AG09309 (cell line): ENCODE measurements at places on chromosomes 11 and 22.

DNA sequence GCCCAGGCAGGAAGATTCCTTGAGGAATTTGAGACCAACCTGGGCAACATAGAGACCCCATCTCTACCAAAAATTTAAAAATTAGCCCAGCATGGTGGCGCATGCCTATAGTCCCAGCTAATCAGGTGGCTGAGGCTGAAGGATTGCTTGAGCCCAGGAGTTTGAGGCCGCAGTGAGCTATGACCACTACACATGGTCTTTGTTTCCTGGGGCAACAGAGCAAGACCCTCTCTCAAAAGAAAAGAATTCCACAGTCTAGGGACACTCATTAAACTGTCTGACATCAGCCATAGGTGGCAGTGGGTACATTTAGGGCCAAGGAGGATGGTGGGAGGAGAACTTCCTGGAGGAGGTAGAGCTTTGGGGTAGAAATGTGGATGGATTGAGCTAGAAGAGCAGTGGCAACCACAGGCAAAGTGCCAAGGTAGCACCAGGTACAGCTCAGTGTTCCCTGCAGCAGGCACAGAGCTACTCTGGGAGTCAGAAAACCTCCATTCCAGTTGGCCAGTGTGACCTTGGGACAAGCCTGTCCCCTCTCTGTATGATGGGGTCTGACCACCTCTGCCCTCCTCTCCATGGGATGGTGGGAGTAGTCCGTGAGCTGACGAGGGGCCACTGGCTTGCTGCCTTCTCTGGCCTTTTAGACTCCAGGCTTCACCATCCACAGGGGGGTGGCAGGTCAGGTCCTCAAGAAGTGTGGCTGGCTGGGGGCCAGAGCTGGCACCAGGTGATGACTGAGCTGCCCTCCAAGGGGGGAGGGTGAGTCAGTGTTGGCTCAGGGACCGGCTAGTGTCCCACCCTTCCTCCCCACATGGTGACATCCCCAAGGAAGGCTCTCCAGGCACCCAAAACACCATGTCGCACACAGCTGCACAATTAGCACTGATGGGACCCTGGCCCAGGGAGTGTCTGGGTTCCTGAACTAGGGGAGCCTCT is 3.7 kb upstream of the CLCF1 start:
- DNase-seq, result no peak

DNA sequence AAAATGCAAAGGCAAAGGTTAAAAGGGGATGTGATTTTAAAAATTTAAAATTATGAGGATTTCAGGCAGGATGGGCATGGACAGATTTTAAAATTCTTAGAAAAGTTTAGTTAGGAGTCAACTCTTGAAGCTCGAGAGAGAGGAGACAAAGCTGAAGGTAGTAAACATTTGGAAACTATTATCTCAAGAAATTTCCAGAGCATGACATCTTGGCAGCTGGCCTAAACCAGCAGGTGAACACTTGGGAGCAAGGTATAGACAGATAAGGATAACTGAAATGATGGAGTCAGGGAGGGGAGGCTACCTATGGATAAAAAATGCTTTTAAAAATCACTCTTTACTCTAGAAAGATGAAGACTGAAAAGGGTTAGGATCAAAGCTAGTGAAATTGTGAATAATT is 13.7 kb downstream of the POU2AF3 start:
- no peak for DNase-seq

DNA sequence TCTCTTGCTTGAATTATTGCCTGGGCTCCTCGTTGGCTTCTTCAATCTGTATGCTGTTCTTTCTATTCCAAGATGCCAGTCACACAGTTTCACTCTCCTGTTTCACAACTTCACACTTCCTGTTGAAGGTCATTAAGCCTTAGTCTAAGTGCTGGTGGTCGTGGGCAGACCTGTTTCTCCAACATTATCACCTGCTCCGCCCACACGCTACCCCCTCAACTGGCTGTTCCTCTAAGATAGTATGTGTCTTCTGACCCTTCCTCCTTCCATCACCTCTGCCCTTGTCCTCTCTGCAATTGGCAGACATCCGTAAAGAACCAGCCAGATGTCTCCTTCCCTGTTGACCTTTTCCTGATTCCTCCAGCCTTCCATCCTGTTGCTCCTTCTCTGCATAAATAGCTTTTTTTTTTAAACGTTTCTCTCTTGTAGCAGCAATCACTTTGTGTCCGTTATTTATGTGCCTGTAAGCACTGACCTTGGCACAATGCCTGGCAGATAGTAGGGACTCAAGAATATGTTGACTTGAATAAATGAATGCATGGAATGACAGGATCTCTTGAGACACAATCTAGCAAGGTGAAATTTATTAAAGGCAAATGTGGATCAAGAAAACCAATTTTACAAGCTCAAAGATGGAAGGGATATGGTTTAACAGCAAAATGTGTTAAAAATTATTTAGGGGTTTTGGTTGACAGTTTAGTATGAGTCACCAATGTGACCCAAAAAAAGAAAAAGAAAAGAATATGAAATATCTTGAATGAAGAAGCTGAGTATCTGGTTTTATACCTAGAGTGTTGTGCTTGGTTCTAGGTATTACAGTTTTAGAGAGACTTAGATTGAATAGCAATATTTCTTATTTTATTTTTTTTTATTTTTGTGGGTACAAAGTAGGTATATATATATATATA is 12.6 kb downstream of the DIXDC1 start:
- no peak for DNase-seq

- DNase-seq, result no peak
These were observed 1.5 kb downstream of the SLC35F2 start for GRCh38 chr11:107856981-107857517.

- no peak for DNase-seq
These were observed 8.5 kb upstream of the TBC1D10A start for GRCh38 chr22:30335236-30335635.

DNA sequence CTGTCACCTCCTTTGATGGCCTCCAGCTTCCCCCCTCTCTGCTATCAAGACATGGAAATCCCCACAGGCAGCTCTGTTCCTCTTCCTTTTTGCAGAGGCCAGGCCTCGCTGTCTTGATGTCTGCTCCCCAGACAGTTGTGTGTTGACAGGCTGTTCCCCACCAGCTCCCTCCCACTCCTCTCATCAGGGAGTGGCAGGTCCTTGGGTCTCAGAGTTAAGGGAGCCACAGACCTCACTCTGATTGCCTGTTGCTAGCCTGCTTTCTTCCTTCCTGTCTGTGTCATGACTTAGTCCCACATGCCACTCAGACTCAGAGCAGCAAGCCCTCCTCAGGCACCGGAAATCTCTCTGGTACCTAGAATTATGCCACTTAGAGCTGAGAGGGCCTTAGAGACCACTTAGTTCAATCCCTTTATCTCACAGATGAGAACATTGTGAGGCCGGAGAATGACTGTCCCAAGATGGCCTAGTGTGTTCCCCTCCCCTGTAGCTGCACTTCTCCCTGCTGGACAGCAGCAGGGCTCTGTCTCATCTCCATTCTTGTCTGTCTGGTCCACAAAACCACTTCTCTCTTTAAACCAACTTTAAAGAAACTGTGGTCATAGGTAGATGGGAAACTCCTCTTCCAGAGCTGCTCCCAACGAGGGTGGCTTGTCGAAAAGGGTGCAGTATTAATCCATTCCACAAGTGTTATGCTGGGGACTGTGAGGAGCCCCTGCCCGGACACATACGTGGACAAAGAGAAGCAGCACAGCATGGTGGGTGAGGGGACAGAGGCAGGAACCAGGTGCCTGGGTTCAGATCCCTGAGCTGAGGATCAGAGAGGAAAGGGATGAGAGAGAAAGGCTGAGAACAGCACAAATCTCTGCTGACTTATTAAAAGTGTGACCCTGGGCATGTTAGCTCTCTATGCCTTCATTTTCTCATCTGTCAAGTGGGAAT is 4.2 kb downstream of the AMPD3 start:
- no peak for DNase-seq

GRCh38 chr11:114326151-114326550 is 30.0 kb downstream of the NNMT start:
- no peak for DNase-seq

DNA sequence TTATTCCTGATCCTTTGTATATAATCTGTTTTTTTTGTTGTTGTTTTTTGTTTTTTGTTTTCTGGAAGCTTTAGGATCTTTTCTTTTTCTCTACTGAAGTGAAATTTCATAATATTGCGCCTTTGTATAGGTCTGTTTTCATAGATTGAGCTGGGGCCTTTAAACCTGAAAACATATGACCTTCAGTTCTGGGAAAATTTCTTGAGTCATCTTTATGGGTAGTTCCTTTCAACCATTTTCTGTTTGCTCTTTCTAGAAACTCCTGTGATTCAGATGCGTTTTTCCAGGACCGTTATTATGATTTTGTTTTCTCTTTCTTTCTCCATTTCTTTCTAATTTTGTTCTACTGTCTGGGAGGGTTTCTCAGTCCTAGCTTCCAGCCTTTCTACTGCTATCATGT is 43.7 kb downstream of the BSX start:
- no peak for DNase-seq

DNA sequence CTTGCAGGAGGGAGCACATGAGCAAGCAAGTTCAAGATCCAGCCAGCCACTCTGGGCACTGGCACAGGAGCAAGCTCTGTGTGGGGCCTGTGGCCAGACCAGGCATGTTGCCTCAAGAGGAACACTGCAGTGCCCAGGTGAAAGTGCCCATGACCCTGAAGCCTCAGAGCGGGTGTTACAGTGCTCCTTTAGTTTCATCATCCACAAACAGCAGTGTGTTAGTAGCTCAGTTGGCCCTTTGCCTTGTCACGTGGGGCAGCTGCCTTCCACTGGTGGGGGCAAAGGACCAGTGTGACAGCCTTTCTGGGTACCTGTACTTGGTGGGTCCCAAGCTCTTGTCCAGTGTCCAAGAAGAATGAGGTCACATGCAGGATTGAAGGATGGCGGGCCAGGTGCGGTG is 3.0 kb upstream of the EI24 start:
- no peak for DNase-seq

DNA sequence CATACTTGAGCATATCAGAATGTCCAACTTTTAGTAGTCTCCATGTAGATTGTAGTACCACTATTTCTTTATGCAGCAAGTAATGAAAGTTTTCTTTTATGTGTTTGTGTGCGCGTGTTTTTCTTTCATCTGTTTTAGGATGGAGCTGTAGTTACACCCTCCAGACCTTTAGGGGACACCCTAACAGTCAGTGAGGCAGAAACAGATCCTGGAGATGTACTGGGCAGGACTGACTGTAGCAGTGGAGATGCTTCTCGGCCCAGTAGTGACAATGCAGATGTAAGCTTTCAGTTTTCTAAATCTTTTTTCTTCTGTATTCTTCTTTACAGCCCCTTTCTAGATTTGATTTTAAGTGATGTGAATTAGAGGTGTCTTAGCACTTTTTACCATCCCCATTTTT is 79.9 kb upstream of the GRIK4 start:
- peak; percentile 35 for DNase-seq

- no peak for DNase-seq
These were observed 2.4 kb downstream of the FADS1 start for GRCh38 chr11:61814247-61814957.

GRCh38 chr22:40289991-40290459 is 56.3 kb upstream of the ADSL start:
- DNase-seq, result no peak

DNA sequence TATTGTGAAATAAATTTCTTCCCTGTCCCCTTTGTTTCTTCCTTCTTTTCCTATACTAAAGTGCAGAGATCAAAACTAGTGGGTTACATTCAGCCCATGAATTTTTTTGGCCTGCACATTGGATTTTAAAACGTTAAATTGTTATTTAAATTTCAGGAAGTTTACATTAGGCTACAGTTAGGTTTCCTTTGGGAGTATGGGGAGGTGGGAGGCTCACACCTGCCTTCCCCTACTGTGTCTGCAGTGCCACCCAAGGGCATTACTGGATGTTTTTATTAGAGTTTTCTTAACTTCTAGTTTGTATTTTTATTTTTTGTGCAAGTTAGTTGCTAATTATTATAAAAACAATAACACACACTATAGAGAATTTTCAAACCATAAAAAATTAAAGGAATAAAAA is 51.7 kb downstream of the CYB5R2 start:
- no peak for DNase-seq

DNA sequence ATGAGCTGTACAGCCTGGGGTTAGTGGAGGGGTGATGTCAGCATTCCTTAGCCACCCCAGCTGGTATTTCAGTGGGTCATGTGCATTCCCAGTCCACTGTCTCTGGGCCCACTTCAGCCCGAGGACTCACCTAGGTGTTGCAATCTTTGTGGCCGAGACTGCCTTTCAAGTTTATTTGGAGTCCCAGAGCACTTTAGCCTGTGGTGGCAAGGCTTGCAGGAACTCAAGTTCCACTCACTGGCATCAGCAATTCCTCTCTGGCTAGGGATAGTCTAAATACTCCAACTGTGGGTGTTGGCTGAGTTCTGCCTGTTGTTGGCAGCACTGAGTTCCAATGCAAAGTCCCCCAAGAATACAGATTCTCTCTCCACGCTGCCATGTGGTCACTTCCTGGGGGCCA is 191.6 kb upstream of the PGR start:
- DNase-seq, result no peak

- no peak for DNase-seq
These were observed 12.3 kb downstream of the LTO1 start for GRCh38 chr11:69662806-69663205.

- DNase-seq, result no peak
These were observed 52.2 kb downstream of the FBLN1 start for GRCh38 chr22:45554861-45555260.

- peak; percentile 3 for DNase-seq
These were observed 843 bp downstream of the OR56B1 start for GRCh38 chr11:5737091-5737490.

GRCh38 chr11:122229481-122230384 is 113.7 kb upstream of the BLID start:
- DNase-seq, result no peak

DNA sequence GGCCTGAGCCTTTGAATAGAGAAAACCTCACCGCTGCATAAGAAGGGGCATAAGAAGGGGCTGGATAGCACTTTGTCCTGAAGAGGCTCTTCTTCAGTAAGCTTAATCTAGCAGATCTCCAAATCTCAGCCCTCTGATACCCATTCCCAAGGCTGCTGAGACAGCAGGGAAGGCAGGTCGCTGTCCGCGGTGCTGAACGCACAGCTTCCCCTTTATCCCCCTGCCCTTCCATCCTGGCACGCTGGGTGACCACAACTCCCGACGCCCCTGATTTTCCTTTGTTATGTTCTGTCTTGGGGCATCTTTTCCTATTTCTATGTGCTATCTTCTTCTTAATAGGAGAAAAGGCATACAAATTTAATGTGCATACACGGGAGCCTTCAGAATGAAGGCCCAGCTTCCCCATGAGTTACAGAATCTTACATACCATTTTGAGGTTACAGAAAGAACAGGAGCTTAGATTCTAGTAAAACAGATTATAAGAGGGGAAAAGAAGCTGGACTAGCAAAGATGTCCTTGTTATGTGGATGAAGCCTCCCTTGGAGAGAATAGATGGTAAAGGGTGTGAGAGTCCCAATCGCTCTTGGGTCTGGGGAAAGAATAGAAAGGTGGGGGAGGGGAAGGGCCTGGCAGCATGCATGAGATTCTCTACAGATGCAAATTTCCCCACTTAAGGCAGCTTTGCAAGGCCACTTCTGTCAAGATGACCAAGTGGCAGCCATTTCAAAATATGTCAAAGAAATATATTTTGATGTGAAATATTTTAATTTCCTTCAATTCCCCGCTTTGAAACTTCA is 5.7 kb upstream of the SULT4A1 start:
- no peak for DNase-seq
